ENCODE measurements at places on chromosomes 2 and 18.

GRCh38 chr2:27471961-27472360 is 17.6 kb downstream of the IFT172 start:
- DNase-seq: no peak

- DNase-seq: no peak
Measured at GRCh38 chr18:49959176-49959575, 145.8 kb upstream of the ACAA2 start.

DNA sequence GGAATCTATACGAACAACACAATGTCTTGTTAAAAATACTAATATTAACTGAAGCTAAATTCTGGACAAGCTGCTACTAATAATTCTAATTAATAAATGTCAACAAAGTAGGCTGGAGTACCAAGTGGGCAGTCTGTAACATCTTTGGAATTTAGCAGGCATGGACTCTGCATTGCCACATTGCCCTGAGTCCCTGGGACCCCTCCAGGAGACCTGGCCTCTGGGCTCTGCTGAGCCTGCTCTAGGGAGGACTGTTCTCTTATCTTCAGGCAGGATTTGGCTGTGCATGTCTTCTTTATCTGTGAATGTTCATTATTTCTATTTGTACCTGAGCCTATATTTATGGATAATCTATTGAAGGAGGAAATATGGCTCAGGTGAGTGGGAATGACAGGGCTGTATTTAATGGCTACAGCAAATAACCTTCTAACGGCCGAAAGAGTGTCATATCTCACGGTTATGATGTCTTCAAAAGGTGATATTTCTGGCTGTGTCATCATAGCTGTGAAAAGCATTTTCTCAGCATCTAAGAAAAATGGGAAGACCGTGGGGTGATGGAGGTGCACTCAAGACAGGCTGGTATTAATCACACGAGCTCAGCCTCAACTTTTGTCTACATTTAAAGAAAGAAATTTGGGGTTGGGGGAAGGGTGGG is 28.6 kb upstream of the SETBP1 start:
- no peak for DNase-seq

DNA sequence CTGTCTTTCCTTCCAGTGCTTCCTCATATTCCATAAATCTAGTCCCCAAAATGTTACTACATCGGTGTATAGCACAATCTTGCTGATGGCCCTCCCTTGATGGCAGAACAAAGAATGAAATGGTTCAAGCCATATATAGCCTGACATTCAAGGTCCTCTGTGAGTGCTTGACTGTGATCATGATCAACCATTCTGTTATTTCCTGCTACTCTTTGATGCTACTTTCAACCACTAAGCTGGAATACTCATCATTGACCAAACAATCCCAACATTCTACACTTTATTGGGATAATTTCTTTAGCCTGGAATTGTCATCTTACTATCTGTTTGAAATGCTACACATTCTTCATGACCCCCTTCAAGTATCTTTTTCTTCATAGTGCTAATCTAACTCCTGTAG is 633.9 kb downstream of the PLCL1 start:
- DNase-seq: no peak

- DNase-seq: no peak
Measured at GRCh38 chr2:168495524-168495923, 39.5 kb downstream of the CERS6 start.

DNA sequence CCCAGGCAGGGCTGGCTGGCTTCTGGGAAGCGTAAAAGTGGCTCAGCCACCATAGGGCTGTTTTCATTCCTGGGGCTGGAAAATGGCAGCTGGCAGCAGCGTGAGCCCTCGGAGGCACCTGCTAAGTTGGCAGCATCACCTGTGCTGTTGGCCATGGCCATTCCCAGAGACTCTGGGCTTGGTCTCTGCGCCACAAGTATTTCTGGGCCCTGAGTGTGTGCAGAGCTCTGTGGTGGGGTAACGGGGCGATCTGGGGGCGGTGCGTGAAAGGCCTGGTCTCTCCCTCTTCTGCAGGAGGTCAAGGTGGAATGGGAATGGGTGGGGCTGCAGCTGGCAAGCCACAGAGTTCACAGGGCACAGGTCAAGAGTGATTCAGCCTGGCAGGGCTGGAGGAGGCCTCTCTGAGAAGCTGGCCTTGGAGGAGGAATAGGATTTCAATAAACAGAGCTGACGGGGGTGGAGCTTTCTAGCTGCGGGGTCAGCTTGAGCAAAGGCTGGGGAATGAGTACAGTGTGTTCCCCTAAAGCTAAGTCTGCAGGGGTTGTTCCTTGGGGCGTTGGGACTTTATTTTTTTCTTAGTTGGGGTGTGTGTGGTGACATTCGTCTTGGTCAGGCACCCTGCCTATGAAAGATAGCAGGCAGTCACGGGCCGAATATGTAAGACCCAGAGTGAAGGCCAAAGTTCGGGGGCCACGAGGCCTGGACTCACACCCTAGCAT is 10.3 kb upstream of the NTSR2 start:
- no peak for DNase-seq

- DNase-seq: no peak
Measured at GRCh38 chr2:134177351-134177931, 76.4 kb upstream of the MGAT5 start.

DNA sequence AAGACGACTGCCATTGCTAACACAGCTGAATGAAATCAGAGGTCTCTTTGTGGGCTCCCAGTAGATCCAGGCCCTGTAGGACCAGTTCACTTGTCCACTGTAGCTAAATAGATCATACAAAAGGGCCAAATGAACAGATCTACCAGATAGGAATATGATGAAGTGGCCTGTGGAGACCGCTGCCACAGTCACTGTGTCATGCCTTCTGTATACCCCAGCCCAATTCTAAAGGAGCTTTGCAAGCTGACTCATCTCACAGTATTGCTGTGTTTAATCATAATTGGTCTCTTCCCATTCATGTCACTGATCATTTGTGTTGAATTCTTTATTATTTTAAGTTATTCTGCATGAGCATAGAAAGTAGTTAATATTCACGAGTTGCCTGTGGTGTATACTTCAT is 125.8 kb downstream of the MTCL1 start:
- DNase-seq: no peak

GRCh38 chr2:144248350-144249034 is 271.4 kb downstream of the ZEB2 start:
- no peak for DNase-seq

DNA sequence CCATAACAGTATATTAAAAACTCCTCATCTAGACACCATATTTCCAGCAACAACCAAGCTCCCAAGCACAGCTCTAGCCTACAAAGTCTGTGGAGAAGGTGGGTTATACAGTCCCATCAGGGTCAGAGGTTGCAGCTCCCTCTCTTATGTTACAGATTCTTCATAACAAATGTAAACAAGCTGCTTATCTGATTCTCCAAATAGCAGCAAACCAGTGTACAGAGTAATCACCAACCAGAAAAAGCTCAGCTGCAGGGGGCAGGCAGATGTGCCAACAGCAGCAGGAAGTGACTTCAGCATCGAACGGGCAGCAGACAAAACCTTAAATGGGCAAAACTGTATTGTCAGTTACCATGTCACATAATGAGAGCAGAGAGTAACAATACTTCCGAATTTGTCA is 52.9 kb upstream of the NABP1 start:
- DNase-seq: no peak

DNA sequence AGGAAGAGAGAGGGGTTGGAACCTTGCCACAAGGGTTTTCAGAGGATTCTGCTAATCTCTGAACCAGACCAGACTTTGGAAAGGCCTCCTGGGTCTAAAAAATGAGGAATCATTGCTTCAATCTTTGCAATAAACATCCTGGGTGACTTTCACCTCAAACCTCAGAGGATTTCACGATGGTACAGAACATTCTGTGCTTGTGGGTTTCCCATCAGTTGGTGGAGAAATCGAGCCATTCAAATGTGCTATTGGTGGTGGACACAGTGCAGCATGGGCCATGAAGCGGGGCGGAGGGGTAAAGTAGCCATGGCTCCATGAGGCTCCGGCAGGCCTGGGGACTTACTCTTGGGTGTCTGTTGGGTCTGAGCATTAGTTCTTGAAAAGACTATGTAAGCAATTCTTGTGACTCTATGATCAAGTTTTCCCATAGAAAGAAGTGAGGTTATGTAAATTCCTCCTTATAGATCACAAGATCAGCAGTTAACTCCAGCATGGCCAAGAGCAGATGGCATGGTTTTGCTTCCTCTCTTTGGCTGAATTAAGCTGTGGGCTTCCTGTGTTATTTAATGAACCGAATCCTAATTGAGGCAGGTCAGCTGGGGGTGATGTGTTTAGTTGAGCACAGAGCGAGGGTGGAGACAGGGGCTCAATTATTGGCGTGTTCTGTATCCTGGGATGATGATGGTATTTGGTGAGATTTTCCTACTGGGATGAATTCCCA is 1.9 kb upstream of the IL1R2 start:
- DNase-seq: no peak
